ENCODE measurements at places on chromosomes 7 and 10.

DNA sequence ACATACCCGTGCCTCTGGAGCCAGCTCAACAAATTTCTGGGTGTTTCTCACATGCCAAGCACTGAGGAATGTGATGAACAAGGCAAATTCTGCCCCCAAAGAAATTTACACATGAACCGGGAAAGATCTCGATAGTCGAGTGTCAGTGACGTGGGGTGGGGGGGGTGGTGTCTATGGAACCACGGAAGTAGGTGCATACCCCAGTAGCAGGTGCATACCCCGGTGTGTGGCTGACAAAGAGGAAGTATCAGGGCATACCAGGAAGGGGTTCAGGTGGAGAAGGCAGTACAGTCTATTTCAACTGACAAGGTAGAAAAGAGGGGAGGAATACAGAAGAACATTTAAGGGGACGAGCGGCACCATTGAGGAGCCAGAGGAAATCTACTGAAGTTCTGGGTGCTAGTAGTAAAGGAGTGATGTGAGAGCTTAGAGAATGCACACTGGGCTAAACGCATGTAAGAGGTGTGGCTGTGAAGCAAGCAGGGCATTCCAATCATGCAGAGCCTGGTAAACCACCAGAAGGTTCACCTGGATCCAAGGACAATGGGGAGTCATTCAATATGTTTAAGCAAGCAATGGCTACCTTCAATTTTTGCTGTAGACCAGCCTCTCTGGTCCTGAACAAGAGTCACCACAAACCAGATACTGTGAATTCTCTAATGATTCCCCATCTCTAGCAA, 6.2 kb downstream of the CCDC6 start:
- DNase-seq = no peak

DNA sequence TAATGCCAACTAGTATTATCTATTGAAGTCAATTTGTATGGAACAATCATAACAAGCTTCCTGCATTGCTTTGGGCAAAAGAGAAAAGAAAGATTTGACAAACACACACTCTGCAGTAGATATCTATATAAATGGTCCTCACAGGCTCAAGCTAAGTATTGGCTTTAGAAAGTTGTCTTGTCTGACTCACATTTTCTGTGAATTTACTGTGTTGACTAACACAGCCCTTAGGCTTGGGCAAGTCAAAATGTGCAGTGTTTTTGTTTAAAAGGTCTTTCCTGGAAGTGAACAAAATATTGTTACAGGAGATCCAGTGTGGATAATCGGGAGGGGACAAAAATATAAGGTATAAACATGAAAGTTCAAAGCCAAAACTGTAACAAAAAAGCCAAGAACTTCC, 194.4 kb downstream of the RELN start:
- peak; percentile 47 for DNase-seq

DNA sequence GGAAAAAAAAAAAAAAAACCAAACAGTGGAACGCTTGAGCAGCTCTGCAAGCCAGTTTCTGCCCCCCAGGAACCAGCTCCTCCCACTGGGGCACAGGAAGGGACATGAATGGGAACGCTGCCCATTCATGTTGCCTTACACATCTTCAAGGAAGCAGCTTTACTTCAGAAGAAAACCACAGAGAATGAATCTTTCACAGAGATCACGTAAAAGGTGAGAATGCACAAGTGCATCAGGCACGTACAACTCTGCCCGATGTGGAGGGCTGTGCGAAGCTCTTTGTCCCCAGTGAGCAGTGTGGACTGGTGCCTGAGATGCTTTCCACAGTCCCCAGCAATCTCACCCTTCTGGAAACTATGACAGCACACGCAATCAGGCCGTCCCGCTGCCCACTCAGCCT, 106.2 kb downstream of the DLG5 start:
- no peak for DNase-seq

DNA sequence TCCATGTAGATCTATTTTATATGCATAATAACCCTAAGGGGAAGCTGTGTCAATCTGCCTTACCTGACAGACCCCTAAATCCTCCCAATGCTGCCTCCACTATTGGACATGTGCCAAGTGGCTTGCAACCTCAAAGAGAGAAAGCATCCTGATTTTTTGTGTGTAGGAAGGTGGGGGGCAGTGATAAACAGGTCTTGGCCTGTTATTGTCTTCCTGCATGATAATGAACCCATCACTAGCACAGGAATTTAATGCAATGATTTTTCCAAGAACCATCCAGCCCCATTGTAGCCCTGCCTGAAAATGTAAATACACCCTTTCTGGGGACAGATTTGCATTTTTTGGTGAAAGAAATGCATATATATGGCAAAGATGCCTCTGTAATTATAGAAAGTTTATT, 850.2 kb downstream of the LRMDA start:
- no peak for DNase-seq

DNA sequence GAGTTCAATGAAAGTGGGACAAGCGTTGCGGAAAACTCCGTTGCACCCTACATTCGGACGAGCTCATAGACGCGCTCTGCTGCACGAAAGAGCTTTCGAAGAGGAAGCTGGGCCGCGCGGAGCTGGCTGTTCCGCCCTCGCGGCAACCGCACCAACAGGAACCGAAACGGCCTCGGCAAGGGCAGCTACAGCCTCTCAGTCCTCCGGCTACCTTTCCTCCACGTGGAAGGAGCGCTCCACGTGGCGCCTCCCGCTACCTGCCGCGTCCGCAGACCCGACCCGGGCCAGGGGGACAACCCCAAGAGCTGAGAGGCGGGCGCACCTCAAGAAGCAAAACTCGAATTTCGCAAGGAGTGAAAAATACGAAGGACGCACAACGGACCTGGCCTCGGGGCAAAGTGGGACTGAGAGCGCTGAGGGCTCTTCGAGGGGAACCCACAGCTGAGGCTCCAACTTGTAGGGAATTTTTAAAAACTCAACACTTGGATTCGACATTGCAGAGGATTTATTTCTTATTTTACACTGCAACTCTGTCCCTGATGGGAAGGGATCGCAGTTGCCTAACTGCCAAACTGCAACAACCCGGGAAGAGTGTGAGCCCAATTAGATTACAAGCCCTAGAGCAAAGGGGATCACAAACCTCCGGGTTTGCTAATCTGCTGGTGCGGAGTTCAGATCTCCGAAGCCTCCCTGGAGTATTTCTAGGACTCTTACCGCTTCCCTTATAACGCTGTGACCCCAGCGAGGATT, 1.4 kb downstream of the HPSE2 start:
- DNase-seq = peak; percentile 54

DNA sequence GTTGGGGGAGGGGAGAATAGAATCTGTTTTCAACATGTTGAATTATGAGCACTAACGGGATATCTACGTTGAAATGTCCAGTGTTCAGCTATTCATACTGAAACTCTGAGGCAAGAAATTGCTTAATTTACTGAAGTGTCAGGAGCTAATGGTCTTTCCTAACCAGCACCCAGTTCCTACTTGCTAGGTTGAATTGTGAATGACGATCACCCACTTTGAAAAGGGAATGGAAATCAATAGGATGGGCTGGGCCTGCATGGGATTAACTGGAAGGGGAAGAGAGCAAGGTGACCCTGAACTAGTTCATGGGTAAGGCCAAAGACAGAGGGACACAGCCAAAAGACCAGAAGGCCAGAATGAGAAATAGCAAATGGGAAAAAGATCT, 51.3 kb downstream of the HIPK2 start:
- no peak for DNase-seq

GRCh38 chr10:120503689-120504088, 46.7 kb downstream of the PLPP4 start:
- no peak for DNase-seq

DNA sequence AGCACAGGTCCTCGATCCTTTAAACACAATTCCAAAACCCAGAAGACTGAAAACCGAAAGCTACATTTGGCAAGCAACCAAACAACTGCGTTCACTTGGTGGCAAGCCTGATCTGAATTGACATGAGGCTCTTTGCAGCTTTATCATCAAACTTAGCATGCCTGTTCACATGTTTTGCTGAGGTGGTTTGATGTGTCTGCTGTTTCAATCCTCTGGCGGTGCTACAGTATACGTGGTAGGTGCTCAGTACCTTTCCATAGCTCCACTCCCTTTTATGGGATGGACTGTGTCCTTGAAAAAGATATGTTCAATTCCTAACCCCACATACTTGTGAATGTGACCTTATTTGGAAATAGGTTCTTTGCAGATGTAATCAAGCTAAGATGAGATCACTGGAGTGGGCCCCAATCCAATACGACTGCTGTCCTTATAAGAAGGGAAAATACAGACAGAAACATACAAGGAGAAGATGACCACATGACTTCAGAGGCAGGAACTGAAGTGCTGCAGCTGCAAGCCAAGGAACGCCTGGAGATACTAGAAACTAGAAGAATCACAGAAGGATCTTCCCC, 33.4 kb downstream of the CCDC6 start:
- DNase-seq = peak; percentile 96

GRCh38 chr7:70799841-70800405, 332.0 kb upstream of the GALNT17 start:
- no peak for DNase-seq

GRCh38 chr7:76165973-76166403, 35.7 kb upstream of the SRRM3 start:
- no peak for DNase-seq

GRCh38 chr10:28913436-28914237, 236.3 kb downstream of the BAMBI start:
- DNase-seq = no peak

- DNase-seq = no peak
Measured at GRCh38 chr7:146096994-146097393, 19.6 kb upstream of the CNTNAP2 start.

DNA sequence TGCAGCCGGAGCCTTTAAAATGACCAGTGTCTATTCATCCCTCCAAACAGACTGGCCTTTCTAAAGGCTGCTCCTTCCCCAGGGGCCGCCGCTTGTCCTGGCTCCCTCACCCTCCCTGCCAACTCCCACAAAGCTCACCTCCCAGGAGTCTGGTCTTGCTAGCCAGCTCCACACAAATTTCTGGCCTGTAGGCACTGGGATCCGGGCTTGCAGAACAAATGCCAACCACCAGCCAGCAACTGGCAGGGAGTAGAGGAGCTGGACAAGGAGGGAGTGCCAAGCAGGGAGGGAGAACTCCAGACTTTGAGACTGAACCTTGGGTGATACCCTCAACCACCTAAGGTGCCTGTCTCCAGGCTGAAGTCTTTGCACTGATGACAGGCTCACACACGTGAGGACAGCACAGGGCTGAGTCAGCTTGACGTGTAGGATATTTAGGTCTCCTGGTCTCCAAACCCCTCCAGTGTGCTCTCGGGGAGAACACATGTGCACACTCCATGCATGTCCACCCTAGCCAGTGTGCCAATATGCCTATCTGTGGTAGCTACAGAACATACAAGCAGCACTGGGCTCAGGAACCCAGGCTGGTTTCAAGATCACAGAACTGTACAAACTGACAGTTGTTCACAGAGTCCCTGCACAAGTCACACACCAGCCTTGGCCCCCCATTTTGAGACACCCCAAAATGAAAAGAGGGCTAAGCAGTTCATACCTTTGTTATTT, 6.0 kb downstream of the PAX2 start:
- DNase-seq = no peak

GRCh38 chr7:113076703-113077102, 9.9 kb downstream of the GPR85 start:
- DNase-seq = no peak

GRCh38 chr7:51138123-51139085, 178.2 kb downstream of the COBL start:
- no peak for DNase-seq

GRCh38 chr10:33010132-33011037, 52.4 kb upstream of the ITGB1 start:
- peak; percentile 75 for DNase-seq

DNA sequence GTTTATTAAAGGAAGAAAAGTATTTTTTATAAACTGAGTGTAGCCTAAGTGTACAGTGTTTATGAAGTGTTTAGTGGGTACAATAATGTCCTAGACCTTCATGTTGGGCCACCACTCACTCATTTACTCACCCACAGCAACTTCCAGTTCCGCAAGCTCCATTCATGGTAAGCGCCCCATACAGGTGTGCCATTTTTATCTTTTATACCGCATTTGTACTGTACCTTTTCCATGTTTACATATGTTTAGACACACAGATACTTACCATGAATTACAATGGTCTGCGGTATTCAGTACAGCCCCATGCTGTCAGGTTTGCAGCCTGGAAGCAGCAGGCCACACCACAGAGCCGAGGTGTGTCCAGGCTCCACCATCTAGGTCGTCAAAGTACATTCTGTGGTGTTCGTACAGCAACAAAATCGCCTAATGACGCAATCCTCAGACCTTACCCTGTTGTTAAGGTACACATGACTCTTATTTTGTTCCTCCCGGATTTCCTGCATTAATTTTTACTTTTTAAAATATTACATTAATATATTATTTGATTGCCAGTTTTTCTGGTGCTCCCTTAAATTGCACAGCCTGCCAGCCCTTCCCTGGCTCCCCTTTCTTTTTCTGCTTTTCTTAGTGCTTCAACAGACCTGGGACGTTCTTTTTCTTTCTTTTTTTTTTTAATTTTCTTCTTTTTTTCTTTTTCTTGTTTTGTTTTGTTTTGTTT, 881 bp upstream of the SSBP1 start:
- peak; percentile 52 for DNase-seq

- no peak for DNase-seq
Measured at GRCh38 chr10:59724098-59724938, 14.7 kb upstream of the SLC16A9 start.

DNA sequence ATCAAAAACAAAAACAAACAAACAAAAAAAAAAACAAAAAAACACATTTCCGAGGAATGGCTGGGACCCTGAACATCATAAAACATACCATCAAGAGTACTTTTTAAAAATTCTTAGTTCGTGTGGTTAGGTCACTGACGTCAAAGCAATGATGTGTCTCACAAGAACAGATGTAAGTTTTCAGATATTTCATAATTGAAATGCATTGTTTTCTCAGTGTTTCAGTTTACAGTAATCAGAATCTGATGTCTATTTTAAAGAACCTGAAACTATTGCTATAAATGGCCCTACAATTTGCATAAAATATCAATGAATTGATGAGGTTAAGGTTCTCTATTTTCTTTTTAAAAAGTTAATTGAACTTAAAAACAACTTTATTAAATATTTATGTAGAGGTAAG, 103.7 kb upstream of the HGF start:
- DNase-seq = peak; percentile 49

DNA sequence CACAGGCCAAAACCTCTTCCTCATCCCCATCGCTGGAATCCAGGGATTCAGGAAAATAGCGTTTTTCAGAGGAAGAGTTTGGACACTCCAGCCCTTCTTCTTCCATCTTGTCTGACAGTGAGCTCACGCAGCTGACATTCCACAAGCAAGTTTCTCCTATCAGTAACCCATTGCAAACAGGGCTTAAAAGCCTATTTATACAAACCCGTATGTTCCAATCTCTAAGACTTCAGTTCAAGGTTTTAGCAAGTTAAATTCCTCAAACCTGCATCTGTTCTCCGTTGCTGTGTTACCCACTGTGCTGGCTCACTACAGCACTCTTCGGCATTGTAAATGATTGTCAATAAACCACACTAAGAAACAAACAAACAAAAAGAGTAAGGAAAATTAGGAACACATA, 373 bp downstream of the DHX32 start:
- DNase-seq = no peak

DNA sequence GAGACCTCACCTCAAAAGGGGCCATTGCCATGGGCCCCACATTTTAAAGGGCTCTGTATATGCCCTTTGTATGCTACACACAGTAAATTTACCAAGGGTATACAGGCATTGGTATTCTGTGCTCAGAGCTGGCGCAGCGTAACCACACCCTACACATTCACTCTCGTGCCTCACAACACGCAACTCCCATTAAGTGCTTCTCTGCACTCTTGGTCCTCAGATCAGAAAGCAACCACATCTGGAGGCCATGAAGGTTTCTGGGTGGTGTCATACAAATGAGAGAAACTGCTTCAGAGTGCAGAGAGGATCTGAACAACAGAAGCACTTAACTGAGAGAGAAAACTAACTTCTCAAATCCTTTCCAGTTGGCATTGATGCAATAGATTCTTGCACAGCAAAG, 9.4 kb upstream of the CACUL1 start:
- DNase-seq = no peak

Data from fibroblast of mammary gland (primary cell).